Calu3 (cell line): ENCODE measurements at places on chromosomes 16 and 17. TPM values are rescaled to one million over a fixed set of nuclear protein-coding genes. Genes with fewer than 3 reads are reported as not detected.

SNX20 gene
- total RNA-seq, result not detected in 2 replicates

DNA sequence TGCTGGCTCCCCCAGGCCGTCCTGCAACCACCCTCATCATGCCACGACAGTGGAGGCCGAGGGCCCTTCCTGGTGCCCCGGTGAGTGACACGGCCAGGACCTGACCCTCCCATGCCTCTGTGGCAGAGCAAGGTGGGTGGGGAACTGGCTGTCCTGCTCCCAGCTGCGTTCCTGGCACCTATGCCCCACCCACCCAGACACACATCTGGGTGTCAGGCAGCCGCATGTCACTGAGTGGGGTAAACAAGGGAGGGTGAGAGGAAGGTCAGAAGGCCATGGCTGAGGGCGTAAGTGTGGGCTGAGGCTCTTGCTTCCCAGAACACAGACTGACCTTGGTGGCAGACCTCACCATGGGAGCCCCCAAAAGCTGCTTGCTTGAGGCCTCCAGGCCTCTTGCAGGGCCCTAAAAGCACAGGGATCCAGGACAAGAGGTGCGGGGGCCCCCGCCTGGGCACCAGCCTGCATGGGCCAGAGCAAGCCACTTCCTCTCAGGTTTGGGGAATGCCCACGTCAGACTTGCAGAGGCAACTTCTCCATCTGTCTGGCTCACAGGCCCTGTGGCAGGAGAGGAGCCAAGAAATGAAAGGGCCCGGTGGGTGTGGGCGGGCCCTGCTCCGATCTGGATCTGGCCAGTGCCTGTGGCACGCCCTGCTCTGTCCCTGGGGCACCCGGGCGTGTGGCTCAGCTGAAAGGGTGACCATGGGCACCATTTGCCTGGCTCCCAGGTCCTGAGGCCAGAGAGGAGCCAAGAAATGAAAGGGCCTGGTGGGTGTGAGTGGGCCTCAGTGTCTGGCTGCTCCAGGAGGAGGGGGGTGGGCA lies 3.9 kb upstream of the CCDC57 start:
- peak overlapping the region; percentile 19 for H3K4me3 ChIP-seq
- DNase-seq, result peak; percentile 80

GRCh38 chr16:14618566-14618965 lies 11.5 kb downstream of the PARN start:
- peaks cover 61% of the 10 kb centered on the region for H3K36me3 ChIP-seq
- DNase-seq, result no peak
- no peaks in the 10 kb centered on the region for H3K4me1 ChIP-seq
- no peak overlapping the region for H3K27ac ChIP-seq
- no peak overlapping the region for H3K4me3 ChIP-seq

- no peaks in the 10 kb centered on the region for H3K27me3 ChIP-seq
- no peaks in the 10 kb centered on the region for H3K4me1 ChIP-seq
- no peak for DNase-seq
- no peak overlapping the region for H3K27ac ChIP-seq
- H3K36me3 ChIP-seq, result no peaks in the 10 kb centered on the region
Observed at GRCh38 chr16:65675161-65675560, 553.3 kb upstream of the CDH11 start.

GRCh38 chr16:49809561-49809960 lies 46.4 kb downstream of the ZNF423 start:
- H3K27me3 ChIP-seq, result peaks cover 100% of the 10 kb centered on the region
- H3K4me3 ChIP-seq, result no peak overlapping the region
- no peak for DNase-seq
- no peaks in the 10 kb centered on the region for H3K4me1 ChIP-seq
- H3K36me3 ChIP-seq, result no peaks in the 10 kb centered on the region

- peaks cover 86% of the 10 kb centered on the region for H3K27me3 ChIP-seq
- peaks cover 12% of the 10 kb centered on the region for H3K36me3 ChIP-seq
- DNase-seq, result peak; percentile 50
- peaks cover 10% of the 10 kb centered on the region for H3K4me1 ChIP-seq
Observed at GRCh38 chr16:1258906-1259759, 3.3 kb downstream of the TPSD1 start.

DNA sequence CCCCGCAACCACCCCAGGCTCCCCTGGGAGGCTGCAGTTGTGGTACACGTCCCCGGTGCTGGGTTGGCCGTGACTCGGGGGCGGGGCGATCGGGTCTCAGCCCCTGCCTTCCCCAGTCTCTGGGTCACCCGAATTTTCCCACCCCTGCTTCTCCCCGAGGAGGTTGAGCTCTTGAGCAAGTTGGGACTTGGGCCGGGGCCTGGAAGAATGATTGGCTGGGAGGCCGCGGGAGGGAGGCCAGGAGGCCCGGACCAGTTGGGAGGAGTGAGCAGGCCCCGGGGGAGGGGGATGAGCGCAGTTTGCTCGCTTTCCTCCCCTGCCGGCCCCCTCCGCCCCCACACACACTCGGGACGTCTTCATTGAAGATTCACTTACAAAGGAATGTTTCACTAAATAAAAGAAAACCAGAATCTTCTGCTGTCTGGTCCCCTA lies 4.5 kb upstream of the HEXIM1 start:
- no peak overlapping the region for H3K4me3 ChIP-seq
- no peak for DNase-seq
- peak overlapping the region; percentile 19 for H3K27ac ChIP-seq
- H3K36me3 ChIP-seq, result peaks cover 52% of the 10 kb centered on the region
- peaks cover 12% of the 10 kb centered on the region for H3K27me3 ChIP-seq

GRCh38 chr16:81745704-81746558 lies 33.2 kb upstream of the PLCG2 start:
- peak overlapping the region; percentile 72 for H3K4me3 ChIP-seq
- H3K27ac ChIP-seq, result peak overlapping the region; percentile 25
- H3K4me1 ChIP-seq, result peaks cover 14% of the 10 kb centered on the region
- H3K36me3 ChIP-seq, result peaks cover 4% of the 10 kb centered on the region

- H3K36me3 ChIP-seq, result no peaks in the 10 kb centered on the region
- H3K27me3 ChIP-seq, result no peaks in the 10 kb centered on the region
- H3K27ac ChIP-seq, result no peak overlapping the region
- H3K4me1 ChIP-seq, result peaks cover 47% of the 10 kb centered on the region
- H3K4me3 ChIP-seq, result no peak overlapping the region
Observed at GRCh38 chr17:5826384-5826783, 242.1 kb upstream of the NLRP1 start.

DNA sequence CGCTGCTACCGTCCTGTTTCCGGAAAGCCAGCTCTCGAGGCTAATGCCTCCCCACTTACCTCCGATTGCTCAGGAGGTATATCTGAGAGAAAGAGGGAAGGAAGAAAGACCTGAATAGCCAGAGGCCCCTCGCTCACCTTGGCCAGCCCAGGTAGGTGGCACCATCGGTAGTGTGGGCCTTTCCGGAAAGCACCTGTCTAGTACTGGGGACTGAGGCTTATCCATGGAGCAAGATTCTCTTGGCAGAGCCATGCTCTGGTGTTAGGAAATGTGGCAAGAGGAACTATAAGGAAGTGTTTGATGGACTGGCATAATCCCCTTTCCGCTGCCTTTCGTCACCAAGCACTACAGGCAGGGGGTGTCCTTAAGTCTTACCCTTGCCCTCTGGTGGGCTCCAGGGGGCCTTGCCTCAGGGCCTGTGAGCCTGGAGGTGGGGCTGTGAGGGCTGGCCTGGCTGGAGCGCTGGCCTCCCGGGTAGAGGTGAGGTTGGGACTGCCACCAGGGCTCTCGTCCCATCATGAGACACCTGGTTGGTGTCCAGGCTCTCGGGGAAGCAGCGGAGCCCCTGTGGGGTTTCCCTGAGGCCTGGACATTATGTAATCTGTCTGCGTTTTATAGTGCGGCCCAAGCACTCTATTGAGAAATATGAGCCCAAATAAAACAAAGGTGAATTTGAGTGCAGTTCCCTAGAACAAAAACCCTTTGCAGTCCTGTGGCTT lies 2.9 kb downstream of the CMIP start:
- peaks cover 54% of the 10 kb centered on the region for H3K36me3 ChIP-seq
- peak overlapping the region; percentile 99 for H3K27ac ChIP-seq
- peak; percentile 67 for DNase-seq
- peaks cover 70% of the 10 kb centered on the region for H3K4me1 ChIP-seq

- H3K27me3 ChIP-seq, result no peaks in the 10 kb centered on the region
- no peak overlapping the region for H3K4me3 ChIP-seq
- H3K36me3 ChIP-seq, result no peaks in the 10 kb centered on the region
Observed at GRCh38 chr17:11369575-11369974, 128.6 kb downstream of the SHISA6 start.

GRCh38 chr16:30166202-30166902 lies 17.1 kb upstream of the CORO1A start:
- H3K4me1 ChIP-seq, result no peaks in the 10 kb centered on the region
- no peak overlapping the region for H3K27ac ChIP-seq
- H3K27me3 ChIP-seq, result no peaks in the 10 kb centered on the region
- no peak overlapping the region for H3K4me3 ChIP-seq
- no peaks in the 10 kb centered on the region for H3K36me3 ChIP-seq
